IPS DF 6.9 (cell line): ENCODE measurements at places on chromosomes 5 and 9.

DNA sequence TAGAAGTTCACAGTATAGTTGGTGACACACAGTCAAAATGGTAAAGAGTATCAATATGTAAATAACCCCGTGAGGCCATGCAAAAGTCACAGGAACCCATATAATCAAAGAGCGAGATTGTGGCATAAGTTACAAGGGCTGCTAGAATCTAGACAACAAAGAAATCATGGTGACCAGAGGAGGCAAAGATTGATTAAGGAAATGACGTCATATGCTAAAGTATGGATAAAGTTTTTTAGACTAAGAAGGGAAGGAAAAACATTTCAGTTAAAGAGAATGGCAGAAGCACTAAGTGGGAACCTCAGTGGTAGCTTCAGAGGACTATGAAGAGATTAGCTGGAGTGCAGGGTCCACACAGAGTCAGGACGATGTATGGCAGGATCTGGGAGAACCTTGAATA, 330.3 kb downstream of the NFIB start:
- DNase-seq, result no peak

- no peak for DNase-seq
These were observed 1011.5 kb upstream of the ACO1 start for GRCh38 chr9:31372799-31373587.

DNA sequence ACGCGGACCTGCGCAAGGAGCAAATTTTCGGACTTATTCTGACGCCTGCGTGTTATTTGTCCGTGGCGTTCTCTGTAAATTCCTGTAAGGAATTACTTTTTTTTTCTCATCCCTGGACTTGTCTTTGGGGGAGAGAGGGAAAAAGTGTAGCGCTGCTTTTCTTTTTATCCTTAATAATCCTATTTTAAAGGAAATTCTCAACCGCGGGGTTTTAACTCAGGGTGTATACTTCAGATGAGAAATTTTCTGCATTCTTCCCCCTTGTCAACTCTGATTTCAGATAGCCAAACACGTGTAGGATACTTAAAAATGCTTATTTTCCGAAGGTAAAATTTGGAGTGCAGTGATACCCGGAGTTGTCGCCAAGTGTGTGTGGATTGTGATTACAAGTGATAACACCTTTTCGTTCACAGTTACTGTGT, 853 bp downstream of the DCP2 start:
- no peak for DNase-seq

DNA sequence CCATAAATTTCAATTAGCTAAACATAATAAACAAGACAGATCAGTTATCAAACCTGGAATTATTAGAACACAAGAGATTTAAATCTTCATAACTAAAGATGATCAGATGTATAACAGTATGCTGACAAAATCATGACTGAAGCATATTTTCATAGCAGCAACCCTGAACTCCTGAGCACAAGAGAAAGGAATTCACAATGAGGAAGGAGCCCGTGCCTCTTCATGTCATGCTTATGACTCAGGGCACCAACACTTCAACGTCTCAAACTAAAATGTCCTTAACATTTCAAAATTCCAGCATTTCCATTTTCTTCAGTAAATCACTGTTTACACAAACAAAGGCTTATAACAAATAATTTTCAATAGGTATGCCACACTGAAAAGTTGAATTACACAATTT, 6.7 kb downstream of the AP3B1 start:
- no peak for DNase-seq

DNA sequence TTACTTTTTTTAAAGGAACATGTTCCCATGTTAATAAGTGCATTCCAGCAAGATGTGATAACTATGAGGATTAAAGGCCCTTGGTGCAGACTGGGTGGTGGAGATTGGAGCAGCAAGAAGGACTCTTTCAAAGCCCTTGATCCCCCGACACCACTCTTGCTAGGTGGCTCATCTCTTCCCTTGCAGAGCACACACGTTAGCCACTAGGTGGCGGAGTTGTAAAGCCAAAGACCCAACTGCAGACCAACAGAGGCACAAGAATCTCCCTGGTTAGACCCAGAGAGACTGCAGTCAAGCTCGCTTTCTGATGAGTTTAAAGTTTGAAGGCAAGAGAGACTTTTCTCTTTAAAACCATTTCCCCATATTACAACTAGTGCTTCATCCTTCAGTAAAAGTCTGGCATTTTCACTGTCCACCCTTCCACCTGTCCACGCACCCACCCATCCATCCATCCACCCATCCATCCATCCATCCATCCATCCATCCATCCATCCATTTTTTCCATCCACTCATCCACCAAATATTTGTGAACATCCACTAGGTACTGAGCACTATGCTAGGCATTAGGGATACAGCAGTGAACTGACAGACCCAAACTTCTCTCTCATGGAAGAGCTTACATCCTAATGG, 226.9 kb downstream of the MSX2 start:
- peak; percentile 60 for DNase-seq

- no peak for DNase-seq
These were observed 67.1 kb downstream of the GRAMD2B start for GRCh38 chr5:126490167-126490940.

- DNase-seq, result no peak
These were observed 134.0 kb downstream of the SNX18 start for GRCh38 chr5:54651482-54652076.

DNA sequence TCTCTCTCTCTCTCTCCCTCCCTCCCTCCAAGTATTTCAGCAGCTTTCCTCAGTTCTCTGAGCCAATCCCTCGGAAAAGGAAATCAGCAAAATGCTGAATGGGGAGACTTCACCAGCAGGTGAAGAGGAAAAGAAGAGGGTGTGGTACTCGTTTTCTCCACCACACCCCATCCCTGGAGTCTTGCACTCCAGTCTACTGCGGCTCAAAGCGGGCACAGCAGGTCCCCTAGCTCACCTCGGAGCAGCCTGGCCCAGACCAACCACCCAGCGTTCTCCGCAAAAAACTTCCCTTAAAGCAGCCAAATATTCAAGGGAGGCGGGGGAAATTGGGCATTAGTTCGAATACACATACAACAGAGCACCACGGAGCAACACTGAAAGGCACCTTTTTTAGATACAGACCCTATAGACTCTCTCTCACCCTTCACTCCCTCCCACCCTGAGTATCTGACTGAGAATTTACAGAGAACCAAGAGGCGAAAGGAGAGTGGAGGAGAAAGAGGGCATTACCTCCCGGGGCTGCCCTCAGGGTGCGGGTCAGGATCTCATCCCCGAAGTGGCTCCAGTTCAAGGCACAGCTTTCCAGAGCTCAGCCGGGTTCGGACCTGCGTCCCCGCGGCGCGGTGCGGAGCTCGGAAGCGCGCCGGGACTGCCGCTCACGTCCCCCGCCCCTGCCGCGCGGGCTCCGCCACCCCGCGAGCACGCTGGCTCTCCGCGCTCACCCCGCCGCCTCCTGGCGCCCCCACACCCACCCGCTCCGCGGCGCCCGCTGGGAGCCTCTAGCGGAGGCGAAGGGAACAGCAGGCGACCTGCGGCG, 1638.5 kb upstream of the C9orf72 start:
- peak; percentile 52 for DNase-seq

DNA sequence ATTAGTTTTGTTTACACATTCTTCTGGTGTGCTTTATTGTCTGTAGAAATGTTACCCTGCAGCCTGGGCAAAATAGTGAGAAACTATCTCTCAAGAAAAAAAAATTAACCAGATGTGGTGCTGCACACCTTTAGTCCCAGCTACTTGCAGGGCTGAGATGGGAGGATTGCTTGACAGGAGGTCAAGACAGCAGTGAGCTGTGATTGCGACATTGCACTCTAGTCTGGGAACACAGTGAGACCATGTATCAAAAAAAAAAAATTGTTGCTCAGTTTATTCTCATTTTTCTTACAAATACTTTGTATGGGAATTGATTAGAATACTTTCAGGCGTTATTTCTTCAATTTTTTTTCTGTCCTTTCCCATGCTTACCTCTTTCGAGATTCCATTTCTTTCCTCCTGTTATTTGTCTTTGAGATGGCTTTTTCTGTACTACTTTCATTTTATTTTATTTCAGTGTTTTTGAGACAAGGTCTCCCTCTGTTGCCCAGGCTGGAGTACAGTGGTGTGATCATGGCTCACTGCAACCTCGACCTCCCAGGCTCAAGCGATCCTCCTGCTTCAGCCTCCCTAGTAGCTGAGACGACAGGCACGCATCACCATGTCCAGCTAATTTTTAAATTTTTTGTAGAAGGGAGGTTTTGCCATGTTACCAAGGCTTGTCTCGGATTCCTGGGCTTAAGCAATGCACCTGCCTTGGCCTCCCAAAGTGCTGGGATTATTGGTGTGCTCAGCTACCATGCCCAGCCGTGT, 24.9 kb downstream of the TENT2 start:
- no peak for DNase-seq

DNA sequence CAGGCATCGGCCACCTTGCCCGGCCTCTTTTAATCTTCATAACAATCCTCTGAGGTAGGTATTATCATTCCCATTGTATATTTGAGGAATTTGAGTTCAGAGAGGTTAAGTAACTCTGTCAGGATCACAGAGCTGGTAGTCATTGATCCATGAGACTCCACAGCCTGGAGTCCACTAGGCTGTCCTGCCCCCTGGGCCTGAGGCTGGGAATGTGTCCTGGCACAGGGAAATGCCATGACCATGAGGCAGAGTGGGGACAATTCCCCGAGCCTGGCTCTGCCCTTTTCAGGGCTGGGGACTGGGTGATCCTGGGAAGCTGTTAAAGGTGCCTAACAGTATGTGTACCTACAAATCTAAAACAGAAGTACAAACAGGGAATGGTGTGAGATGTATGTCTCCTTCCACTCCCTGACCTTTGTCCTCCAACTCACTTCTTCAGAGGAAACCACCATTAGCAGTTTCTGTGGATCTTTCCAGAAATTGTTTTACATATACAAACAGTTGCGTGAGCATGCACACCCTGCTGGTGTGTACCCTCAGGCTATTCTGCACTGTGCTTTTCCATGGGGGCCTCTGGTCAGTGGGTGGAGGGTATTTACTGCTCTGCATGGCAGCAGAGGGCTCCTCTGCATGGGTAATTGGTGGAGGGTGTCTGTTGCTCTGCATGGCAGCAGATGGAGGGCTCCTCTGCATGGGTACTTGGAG, 53.8 kb downstream of the NDST1 start:
- no peak for DNase-seq

- DNase-seq, result no peak
These were observed 47.1 kb upstream of the SH3GL2 start for GRCh38 chr9:17531642-17532254.

GRCh38 chr9:133200631-133201030, 8.4 kb downstream of the OBP2B start:
- DNase-seq, result no peak

DNA sequence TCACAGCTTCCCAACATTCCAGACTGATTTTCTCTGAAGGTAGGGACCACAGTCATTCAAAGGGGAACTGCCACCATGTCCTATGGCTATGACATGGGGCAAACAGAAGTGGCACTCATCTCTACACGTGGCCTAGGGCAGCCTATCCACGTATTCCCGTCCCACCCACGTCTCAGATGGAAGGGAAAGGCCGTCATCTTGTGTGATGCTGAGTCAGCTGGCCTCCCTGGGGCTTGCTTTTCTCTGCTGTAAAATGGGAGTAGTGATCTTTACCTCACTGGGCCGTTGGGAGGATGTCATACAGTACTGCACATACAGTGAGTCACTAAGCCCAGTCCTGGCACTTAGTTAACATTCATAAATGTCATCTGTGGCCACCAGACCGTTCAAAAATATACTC, 72.3 kb downstream of the RAPGEF1 start:
- DNase-seq, result no peak

- DNase-seq, result no peak
These were observed 3.6 kb downstream of the ZFP2 start for GRCh38 chr5:178899289-178899688.
